Smooth muscle cell of trachea (primary cell): ENCODE measurements at places on chromosomes 1 and 21. TPM values are rescaled to one million over a fixed set of nuclear protein-coding genes. Genes with fewer than 3 reads are reported as not detected.

KCNJ9 gene
- total RNA-seq = under 0.01 TPM in 1 of 2 replicates, not detected in the other

RIMS3 gene
- 0.29 and 0.33 TPM in 2 replicates for total RNA-seq

OBSCN gene
- total RNA-seq = 3.3 and 15.2 TPM in 2 replicates

OLFML3 gene
- total RNA-seq = 139 and 144 TPM in 2 replicates

ARHGEF11 gene
- 22.4 and 37.4 TPM in 2 replicates for total RNA-seq

YOD1 gene
- total RNA-seq = 5.1 and 6.0 TPM in 2 replicates

AADACL4 gene
- not detected in 2 replicates for total RNA-seq

ITGB2 gene
- not detected in 2 replicates for total RNA-seq

FAM72A gene
- total RNA-seq = 1.7 and 6.5 TPM in 2 replicates

ELAPOR1 gene
- total RNA-seq = 0.15 and 0.33 TPM in 2 replicates

NPHS2 gene
- total RNA-seq = not detected in 2 replicates

AVPR1B gene
- not detected in 2 replicates for total RNA-seq

FNBP1L gene
- 6.3 and 8.1 TPM in 2 replicates for total RNA-seq

PLA2G2D gene
- not detected in 2 replicates for total RNA-seq

TMEM81 gene
- total RNA-seq = 1.5 and 1.8 TPM in 2 replicates

VHLL gene
- total RNA-seq = not detected in 2 replicates

DDR2 gene
- total RNA-seq = 213 and 271 TPM in 2 replicates

AMPD1 gene
- not detected in 2 replicates for total RNA-seq

FCRL5 gene
- not detected in 2 replicates for total RNA-seq

FAM72B gene
- total RNA-seq = 0.50 and 3.9 TPM in 2 replicates

UBASH3A gene
- total RNA-seq = not detected in 2 replicates

SYPL2 gene
- 0.29 and 1.2 TPM in 2 replicates for total RNA-seq

LDLRAD2 gene
- total RNA-seq = 0.29 TPM in 1 of 2 replicates, not detected in the other

MX2 gene
- 1.8 and 3.6 TPM in 2 replicates for total RNA-seq

SERPINC1 gene
- 0.17 TPM in 1 of 2 replicates, not detected in the other for total RNA-seq

ZNF593OS gene
- not detected in 2 replicates for total RNA-seq

FAM163A gene
- total RNA-seq = not detected in 2 replicates

CFHR4 gene
- total RNA-seq = under 0.01 TPM in 1 of 2 replicates, not detected in the other

FAAH gene
- 0.15 and 1.8 TPM in 2 replicates for total RNA-seq
